ENCODE measurements at places on chromosomes 2 and 18. TPM values are rescaled to one million over a fixed set of nuclear protein-coding genes. Genes with fewer than 3 reads are reported as not detected.

CEP76 gene
- 6.1 TPM for total RNA-seq

- ATAC-seq: no peak
Measured at GRCh38 chr2:68916226-68916625, 36.5 kb downstream of the GKN2 start.

GRCh38 chr18:57273194-57273593 lies 79.2 kb upstream of the ST8SIA3 start:
- no peak for ATAC-seq

- no peak for ATAC-seq
Measured at GRCh38 chr2:4963106-4963505, 729.1 kb upstream of the SOX11 start.

All from esophagus mucosa (tissue), 1 donor.